WERI-Rb-1 (cell line): ENCODE measurements at places on chromosomes 13 and 19.
A peak's percentile ranks its signal among the peaks of the same experiment; 100 is the strongest.

DNA sequence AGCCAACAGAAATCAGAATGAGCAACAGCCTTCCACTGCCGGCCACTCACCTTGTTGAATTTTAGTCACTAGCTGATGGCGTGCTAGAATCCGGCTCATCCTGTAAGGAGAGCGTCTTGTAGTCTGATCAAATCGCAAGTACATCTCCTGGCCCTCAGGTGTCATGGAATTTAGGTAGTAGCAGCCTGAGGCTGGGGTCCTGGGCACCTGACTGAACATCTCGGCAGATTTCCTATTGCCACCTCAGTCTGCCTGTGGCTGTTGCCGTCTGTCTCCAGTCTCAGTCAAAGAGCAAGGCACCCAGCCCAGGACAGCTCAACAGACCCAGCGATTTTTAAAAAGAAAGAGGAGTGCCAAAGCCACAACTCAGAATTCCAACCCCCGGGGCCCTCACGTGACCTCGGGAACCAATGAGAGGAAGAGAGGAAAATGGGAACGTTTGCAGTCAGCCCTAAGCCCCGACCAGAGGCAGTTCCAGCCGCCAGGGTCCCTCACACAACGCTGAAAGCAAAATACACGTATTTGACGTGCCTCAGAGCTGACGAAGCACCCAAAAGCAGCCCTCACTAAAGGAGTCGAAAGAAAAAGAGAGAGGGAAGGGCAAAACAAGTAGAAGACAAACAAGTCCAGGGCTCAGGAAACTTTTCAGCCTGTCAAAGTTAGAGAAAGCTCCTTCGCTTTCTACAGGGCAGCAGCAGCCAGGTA, at the start of gene STARD13:
Gene STARD13 (minus strand): TSS at position 336 of the 705 bp plus-strand sequence. CDS start 117 bp downstream, at position 219.
- DNase-seq = no peak

DNA sequence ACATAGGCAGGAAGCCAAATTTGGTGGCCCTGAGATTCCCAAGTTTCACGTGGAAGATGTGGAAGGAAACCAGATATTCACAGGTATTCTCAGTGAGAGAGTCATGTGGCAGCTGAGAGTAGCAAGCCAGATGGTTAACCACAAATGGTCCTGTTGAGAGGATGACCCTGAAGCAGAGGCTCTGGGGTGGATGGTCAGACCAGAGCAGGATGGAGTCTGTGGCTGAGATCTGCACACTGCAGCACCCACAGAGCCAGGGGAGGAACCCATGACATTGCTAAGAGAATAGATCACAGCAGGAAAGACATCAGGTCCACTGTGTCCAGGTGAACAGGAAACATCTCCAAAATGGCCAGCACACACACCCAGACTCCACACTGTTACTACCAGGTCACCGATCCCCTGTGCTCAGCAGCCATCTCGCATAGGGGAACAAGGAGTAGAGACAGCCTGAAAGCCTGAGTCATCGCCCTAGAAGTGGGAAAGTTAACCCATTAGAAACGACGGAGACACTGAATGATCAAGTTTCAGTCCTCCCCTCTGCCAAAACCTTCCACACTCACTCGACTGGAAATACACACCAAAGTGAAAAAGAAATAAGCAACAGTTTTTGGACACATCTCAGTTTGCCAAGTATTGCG, 160.0 kb downstream of the RBM26 start:
- no peak for DNase-seq

- peak; percentile 36 for DNase-seq
These were observed 161.6 kb downstream of the KDM4B start for GRCh38 chr19:5130371-5131030.

GRCh38 chr13:51731759-51732158, 72.2 kb downstream of the DHRS12 start:
- no peak for DNase-seq

DNA sequence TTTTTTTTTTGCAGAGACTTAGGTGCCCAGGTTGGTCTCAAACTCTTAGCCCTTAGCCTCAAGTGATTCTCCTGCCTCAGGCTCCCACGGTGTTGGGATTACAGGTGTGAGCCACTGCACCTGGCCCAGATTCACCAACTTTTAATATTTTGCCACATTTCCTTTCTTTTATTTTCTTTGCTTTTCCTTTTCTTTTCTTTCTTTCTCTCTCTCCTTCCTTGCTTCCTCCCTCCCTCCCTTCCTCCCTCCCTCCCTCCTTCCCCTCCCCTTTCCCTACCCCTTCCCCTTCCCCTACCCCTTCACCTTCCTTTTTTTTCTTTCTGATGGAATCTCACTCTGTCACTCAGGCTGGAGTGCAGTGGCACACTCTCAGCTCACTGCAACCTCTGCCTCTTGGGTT, 35.3 kb downstream of the BICRA start:
- no peak for DNase-seq

DNA sequence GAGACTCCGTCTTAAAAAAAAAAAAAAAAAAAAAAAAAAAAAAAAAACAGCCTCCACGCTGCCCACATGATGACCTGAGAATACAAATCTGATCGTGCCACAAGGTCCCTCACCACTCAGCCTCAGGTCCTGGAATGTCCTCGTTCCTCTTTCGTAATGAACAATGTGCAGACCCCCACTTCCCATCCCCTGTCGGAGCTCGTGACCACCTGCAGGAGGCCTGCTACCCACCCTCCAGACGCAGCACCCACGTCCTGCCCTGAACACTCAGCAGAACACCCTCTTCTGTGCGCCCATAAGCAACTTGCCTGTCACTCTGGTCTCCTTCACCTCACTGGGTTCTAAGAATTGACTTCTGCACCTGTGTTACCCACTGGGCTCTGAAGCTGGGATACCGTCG, 166.4 kb downstream of the KATNAL1 start:
- no peak for DNase-seq

GRCh38 chr19:17985037-17985818, 18.3 kb downstream of the KCNN1 start:
- DNase-seq = no peak

DNA sequence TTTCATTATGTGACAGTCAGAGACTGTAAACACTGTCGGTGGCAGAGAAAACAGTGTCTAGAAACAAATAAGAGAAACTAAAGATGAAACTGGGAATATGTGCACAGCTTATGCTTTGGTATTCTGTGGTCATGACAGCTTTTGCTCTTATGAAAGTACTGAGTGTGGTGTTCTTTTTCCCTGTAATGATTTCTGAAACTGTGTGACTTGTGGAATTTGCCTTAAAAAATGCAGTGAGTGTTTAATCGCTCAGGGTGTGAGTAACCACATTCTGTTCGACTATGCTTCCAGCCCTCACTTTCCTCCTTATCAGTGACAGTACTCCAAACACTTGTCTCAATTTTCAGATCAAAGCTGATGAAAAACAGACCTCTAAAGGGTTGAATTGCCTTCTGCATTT, 66.9 kb upstream of the DIAPH3 start:
- no peak for DNase-seq

DNA sequence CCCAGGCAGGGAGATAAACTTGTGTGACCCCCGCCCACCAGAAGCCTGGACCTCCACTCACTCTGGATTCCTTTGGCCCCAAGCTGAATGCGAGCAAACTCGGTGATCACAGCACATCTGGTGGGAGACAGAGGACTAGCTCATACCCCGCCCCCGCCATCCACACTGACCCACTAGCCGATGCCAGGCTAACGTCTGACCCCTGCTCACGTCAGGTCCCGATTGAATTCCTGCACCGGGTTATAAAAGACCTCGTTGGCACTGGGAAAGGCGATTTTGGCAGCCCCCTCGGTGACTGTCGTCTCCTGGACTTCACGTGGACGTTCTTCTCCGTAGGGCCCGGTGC, 631 bp downstream of the TRMT1 start:
- DNase-seq = no peak

DNA sequence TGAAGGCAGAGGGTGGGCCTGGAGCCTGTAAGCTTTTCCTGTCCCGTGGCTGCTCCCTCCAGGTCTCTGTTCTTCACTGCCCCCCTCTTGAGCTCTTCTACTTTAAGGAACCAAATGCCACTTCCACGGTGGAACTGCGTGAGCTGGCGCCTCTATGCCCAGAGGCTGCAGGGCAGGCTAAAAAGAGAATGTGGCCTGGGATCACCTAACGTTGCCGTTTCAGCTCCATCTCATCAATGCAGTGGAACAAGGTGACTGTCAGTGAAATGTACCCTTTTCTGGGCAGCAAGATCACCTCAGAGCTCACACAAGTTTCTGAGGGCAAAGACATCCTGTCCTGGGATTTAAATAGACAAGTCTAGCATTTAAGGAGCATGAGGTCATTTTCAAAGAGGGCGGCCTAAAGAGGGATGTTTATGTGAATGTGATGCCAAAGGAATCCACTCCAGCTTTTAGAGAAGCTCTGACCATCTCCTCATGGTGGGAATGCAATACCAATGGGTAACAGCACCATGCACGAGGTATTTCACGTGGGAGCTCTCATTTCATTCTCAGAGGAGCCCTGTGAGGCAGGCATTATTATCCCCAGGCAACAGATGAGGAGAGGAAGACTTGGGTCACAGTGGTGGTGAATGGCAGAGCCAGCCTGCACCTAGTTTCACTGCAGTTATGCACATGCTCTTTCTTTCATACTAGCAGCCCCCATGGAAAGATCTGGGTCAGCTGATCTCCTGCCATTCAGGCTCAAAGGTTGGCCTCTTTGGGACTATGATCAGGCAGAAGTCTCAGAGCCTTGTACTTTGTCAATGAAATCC, 39.3 kb downstream of the RGCC start:
- DNase-seq = no peak

GRCh38 chr13:37811441-37811840, 58.1 kb downstream of the TRPC4 start:
- no peak for DNase-seq

- no peak for DNase-seq
These were observed 1.6 kb downstream of the TRIM28 start for GRCh38 chr19:58545286-58546018.

DNA sequence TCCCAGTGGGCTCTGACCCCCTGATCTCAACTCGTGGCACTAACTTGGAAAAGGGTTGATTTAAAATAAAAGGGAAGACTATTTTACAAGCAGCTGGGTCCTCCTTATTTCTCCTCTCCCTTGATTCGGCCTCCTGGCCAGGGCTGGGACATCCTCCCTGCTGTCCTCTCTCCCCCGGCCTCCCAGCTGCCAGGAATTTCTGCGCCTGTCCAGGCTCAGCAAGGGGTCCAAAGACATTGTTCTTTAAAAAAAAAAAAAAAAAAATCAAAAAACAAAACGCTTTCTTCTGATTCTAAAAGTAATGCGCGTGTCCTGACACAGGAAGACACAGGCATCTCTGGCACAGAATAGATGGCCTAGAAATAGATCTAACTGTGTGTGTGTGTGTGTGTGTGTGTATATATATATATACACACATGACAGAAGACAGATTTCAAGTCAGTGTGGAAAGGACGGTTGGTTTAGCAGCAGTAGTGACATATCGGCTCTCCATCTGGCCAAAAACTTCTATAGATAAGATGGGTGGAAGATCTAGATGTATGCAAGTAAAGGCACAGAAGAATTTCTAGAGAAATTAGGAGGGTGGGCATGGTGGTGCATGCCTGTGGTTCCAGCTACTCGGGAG, 12.3 kb upstream of the LENG8 start:
- no peak for DNase-seq

GRCh38 chr13:39106216-39107005, 68.2 kb downstream of the NHLRC3 start:
- no peak for DNase-seq

DNA sequence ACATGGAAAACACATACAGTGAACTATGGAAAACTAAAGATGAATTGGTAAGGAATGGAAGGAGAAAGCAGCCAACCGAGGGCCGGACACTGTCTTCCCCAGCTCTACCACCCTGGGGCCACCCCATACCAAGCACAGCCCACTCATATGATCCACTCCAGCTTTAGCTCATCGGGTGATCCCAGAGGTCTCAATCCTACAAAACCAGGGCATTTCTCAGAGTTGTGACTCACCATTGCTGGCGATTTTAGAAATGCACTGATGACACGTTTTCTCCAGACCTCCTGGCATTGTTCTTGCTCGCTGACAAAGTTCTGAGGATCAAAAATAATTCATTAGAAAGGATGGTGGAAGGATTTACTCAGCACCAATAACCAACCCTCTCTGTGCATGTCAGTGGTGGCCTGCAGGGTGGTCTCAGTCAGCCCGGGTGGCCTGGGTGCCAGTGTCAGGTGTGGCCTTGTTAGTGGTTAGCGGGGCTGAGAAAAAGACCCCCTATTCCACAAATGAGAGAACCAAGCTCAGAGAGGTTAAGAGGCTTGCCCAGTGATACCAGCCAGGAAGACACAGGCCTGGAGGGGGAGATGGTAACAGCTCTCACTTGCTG, 6.6 kb downstream of the TMEM272 start:
- no peak for DNase-seq

DNA sequence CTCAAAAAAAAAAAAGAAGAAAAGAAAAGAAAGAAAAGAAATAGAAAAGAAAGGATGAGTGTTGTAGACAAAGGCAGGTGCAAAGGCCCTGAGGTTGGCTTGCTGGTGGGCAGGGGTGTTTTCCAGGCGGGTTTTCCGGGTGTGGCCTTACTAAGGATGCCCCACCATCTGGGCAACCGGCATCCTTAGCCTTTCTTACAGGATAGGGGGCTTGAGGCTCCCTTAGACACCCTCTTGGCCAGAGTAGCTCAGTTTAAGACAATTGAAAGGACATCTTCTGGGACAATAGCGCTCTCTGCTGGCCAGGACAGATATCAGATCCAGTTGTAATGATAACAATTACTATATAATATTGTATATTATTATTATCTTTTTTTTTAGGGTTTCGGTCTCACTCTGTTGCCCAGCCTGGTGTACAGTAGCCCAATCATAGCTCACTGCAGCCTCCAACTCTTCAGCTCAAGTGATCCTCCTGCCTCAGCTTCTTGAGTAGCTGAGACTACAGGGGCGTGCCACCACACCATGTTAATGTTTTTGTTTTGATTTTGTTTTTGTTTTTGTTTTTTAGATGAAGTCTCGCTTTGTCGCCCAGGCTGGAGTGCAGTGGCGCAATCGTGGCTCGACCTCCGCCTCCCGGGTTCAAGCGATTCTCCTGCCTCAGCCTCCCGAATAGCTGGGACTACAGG, 1.4 kb upstream of the QTRT1 start:
- peak; percentile 65 for DNase-seq

- peak; percentile 97 for DNase-seq
These were observed 4.6 kb upstream of the TPP2 start for GRCh38 chr13:102591988-102592781.

DNA sequence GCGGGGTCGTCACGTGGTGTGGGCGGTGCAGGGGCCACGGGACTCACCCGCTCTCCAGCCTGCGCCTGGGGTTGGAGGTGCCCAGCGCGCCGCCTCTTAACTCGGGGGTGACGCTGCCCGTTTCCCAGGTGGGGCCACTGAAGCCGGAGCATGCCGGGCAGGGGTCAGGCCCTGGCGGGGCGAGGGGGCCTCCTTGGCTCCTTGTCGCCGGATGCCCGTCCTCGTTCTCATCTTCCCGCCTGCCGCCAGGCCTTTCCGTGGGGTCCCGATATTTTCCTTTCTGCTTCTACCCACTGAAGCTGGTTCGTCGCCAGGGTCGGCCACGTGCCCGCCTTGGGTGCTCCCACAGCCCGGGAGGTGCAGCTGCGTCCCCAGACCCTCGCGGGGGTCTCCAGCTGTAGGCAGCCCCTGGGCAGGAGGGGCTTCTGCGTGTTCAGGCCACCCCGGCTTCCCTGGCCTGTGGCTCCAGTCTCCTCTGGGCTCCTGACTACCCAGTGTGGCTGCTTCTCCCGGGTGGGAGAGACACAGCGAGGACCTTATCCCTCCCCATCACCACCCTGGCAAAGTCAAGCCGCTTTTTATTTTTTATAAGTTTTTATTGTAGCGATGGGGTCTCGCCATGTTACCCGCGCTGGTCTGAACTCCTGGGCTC, 772 bp downstream of the FAM174C start:
- DNase-seq = no peak

- DNase-seq = no peak
These were observed 6.7 kb upstream of the PCDH17 start for GRCh38 chr13:57624565-57625435.
